ENCODE measurements at places on chromosomes 11 and 22. TPM values are rescaled to one million over a fixed set of nuclear protein-coding genes. Genes with fewer than 3 reads are reported as not detected.

Gene DDX10
- 18.5 TPM for total RNA-seq

Gene BDNF
- 2.5 TPM for total RNA-seq

Gene DSCAML1
- total RNA-seq: 0.14 TPM

Gene GLYATL1
- total RNA-seq: 33.7 TPM

Gene BARX2
- total RNA-seq: 5.7 TPM

Gene ARHGEF17
- 66.9 TPM for total RNA-seq

GRCh38 chr11:109864151-109864661, 229.0 kb upstream of the ZC3H12C start:
- H3K4me3 ChIP-seq: no peak overlapping the region
- no peak for DNase-seq
- H3K4me1 ChIP-seq: no peaks in the 10 kb centered on the region
- no peak overlapping the region for H3K27ac ChIP-seq

GRCh38 chr22:37101311-37102066, 8.0 kb downstream of the TMPRSS6 start:
- no peak overlapping the region for H3K27ac ChIP-seq

GRCh38 chr11:725624-726202, 19.7 kb downstream of the EPS8L2 start:
- DNase-seq: no peak
- H3K27me3 ChIP-seq: no peaks in the 10 kb centered on the region
- peaks cover 13% of the 10 kb centered on the region for H3K4me1 ChIP-seq

DNA sequence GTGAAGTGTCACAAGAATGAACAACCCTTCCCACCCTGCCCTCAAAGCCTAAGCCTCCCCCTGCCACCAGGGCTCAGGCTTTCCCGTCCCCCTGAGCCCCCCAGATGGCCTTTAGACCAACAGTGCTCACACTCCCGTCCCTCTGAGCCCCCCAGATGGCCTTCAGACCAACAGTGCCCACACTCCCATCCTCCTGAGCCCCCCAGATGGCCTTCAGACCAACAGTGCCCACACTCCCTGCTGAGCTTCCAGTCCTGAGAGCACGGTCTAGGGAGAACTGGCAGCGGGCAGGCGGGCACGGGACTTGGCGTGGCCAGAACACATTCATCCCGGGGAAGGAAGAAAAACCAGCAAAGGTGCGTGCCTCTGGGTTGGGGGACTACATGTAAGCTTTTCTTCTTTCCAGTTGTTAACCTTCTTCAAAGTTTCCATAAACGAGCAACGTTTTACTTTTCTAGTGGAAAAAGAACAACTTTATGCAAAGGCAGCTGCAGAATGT, 2.5 kb downstream of the MRGPRG start:
- DNase-seq: no peak
- no peak overlapping the region for H3K4me3 ChIP-seq
- H3K27me3 ChIP-seq: peaks cover 2% of the 10 kb centered on the region
- H3K4me1 ChIP-seq: no peaks in the 10 kb centered on the region

DNA sequence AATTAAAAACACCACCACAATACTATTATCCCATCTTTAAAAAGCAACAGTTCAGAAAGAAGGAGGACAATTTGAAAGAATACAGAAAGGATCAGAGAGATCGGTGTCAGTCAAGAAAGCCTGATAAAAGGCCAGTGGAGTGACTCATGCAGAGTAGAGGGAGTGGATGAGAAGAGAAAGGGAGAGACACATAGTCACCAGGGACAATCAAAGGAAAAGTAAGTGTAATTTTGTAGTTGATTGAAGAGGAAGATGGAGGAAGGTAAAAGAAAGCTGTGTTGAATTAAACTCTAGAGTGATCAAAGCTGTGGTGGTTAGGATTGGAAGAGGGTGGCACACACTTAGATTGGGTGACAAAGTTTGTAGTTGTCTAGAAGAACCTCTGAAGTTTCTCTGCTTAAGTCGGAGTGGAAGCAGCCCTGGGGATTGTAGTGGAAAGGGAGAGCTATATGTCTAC, 14.1 kb downstream of the SPECC1L start:
- peaks cover 7% of the 10 kb centered on the region for H3K4me1 ChIP-seq
- no peak overlapping the region for H3K4me3 ChIP-seq
- no peak overlapping the region for H3K27ac ChIP-seq

GRCh38 chr11:99706848-99707247, 686.1 kb downstream of the CNTN5 start:
- no peaks in the 10 kb centered on the region for H3K4me1 ChIP-seq
- no peaks in the 10 kb centered on the region for H3K27me3 ChIP-seq
- no peak for DNase-seq

DNA sequence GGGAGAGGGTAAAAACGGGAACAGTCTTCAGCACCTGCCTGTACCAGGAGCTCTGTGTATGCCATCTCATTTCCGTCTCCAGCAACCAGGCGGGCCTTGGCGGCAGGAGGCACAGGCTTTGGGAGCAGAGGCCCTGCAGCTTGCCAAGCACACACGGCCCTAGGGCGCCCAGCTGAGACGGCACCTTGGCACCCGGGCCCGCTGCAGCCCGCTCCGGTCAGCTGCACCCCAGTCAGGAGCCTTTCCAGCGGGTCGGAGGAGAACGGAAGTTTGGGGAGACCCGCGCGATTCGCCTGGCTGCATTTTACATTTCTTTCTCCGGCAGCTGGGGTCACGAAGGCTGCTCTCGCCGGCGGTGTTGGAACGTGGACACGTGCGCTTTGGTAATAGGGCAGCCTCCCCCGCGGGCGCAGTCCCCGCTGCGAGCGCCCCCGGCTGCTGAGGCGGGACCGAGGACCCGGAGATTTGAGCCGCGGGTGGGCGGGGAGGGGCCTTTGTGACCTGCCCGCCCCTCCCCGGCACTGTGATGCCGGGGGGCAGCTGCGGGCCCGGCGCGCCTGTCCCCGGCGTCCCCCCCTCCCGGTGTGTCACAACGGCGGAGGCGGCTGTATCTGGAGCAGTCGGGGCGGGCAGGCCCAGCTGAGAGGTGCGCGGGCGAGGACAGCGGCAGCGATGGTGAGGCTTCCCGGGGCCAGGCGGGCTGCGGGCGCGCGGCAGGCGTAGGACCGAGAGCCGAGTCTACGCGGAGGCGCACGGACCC, at the start of gene TUBA8:
Gene TUBA8 (plus strand): TSS at position 616 of the 760 bp plus-strand sequence. CDS start 57 bp downstream, at position 673.
- H3K4me1 ChIP-seq: peaks cover 6% of the 10 kb centered on the region
- no peaks in the 10 kb centered on the region for H3K36me3 ChIP-seq
- no peaks in the 10 kb centered on the region for H3K27me3 ChIP-seq
- H3K4me3 ChIP-seq: peak within 1 kb of the TSS; percentile 33
